Upper lobe of right lung (tissue), 1 donor: ENCODE measurements at places on chromosomes 5 and 9.

DNA sequence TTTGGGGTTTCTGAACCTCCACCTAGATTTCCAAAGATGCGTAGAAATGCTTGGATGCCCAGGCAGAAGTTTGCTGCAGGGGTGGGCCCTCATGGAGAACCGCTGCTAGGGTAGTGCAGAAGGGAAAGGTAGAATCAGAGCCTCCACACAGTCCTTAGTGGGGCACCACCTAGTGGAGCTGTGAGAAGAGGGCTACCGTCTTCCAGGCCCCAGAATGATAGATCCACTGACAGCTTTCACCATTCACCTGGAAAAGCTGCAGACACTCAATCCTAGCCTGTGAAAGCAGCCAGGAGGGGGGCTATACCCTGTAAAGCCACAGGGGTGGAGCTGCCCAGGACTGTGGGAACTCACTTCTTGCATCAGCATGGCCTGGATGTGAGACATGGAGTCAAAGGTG is 13.3 kb upstream of the HSDL2 start:
- H3K4me1 ChIP-seq: no peaks in the 10 kb centered on the region
- H3K27me3 ChIP-seq: no peaks in the 10 kb centered on the region

DNA sequence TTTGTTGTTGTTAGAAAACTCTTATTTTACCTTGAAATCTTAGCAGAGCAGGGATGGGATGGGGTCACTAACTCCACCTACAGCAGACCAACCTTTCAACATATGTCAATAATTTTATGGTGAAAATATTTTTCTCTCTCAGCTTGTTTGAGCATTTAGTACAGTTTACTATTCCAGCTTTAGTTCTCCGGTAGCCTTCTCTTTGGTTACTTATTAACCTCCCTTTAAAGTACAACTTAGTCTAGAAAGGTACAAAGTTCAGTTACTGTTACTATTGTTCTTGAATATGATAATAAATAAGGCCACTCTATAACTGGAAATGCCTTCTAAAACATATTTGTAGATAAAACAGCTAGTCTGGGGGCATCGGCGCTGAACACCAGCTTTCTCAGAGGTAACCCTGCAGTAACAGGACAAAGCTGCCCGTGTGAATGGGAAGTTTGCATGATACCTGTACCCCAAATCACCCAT is 233.3 kb downstream of the PCSK1 start:
- DNase-seq: no peak
- peaks cover 5% of the 10 kb centered on the region for H3K4me1 ChIP-seq
- H3K27ac ChIP-seq: no peak overlapping the region
- no peaks in the 10 kb centered on the region for H3K27me3 ChIP-seq
- no peaks in the 10 kb centered on the region for H3K36me3 ChIP-seq

GRCh38 chr9:84697509-84698114 is 28.1 kb downstream of the NTRK2 start:
- DNase-seq: peak; percentile 85
- no peaks in the 10 kb centered on the region for H3K36me3 ChIP-seq
- H3K4me1 ChIP-seq: no peaks in the 10 kb centered on the region
- no peaks in the 10 kb centered on the region for H3K27me3 ChIP-seq
- no peak overlapping the region for H3K27ac ChIP-seq

GRCh38 chr9:89611425-89611824 is 6.6 kb downstream of the GADD45G start:
- no peaks in the 10 kb centered on the region for H3K36me3 ChIP-seq
- peaks cover 10% of the 10 kb centered on the region for H3K4me1 ChIP-seq
- H3K4me3 ChIP-seq: no peak overlapping the region
- no peak for DNase-seq
- no peaks in the 10 kb centered on the region for H3K27me3 ChIP-seq

GRCh38 chr5:78779262-78779661 is 130.7 kb upstream of the LHFPL2 start:
- no peak overlapping the region for H3K27ac ChIP-seq
- H3K4me3 ChIP-seq: no peak overlapping the region
- H3K27me3 ChIP-seq: no peaks in the 10 kb centered on the region
- H3K36me3 ChIP-seq: peaks cover 8% of the 10 kb centered on the region

- DNase-seq: peak; percentile 52
- H3K4me3 ChIP-seq: no peak overlapping the region
- H3K36me3 ChIP-seq: no peaks in the 10 kb centered on the region
- no peaks in the 10 kb centered on the region for H3K4me1 ChIP-seq
- H3K27ac ChIP-seq: no peak overlapping the region
These were observed 172.6 kb downstream of the RGS3 start for GRCh38 chr9:113636165-113636564.

DNA sequence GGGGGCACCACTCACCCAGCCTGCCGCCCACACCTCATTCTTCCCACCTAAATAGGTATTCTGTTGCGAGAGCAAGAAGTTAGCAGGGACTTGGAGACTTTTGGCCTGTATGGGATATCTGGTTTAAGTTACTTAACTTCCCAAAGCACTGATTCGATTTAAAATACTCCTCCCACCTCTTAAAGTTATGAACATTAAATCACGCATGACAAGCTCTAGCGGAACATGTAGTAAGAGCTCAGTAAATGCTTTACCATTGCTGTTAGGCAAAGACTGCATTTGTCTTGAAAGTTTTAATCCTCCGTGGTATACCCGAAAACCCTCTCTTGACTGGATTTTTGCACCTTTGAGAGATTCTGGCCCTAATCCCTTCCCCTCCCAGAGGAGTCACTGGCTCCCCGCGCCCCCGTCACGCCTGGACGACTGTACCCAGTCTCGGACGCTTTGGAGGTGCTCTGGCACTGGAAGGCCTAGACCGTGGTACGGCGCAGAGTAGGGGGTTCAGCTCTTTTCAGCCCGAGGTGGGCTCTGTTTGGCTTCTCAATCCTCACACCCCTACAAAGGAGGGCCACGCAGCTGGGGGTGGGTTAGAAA is 4.4 kb downstream of the GDNF start:
- H3K4me1 ChIP-seq: peaks cover 33% of the 10 kb centered on the region
- H3K36me3 ChIP-seq: no peaks in the 10 kb centered on the region
- no peak for DNase-seq
- H3K4me3 ChIP-seq: no peak overlapping the region
- no peak overlapping the region for H3K27ac ChIP-seq
- H3K27me3 ChIP-seq: peaks cover 99% of the 10 kb centered on the region

DNA sequence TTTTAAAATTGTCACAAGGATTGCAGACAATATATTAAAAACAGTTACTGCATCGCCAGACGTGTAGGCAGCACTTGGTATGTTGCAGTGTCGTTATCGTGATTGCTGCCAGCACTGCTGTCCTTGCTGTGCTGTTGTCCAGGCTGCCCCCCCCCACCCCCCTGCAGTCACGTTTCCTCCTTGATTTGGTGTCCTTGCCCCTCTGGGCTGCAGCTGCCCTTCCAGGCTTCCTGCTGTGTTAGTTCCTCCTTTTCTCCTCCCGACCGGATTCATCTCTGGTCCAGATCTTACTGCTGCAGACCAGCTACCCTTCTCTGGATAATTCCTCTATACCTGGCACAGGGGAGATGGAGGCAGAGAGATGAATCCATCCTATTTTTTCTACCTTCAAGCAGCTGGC is 298.9 kb downstream of the TRIM32 start:
- DNase-seq: no peak
- H3K27me3 ChIP-seq: no peaks in the 10 kb centered on the region
- H3K4me3 ChIP-seq: no peak overlapping the region
- H3K36me3 ChIP-seq: no peaks in the 10 kb centered on the region
- no peak overlapping the region for H3K27ac ChIP-seq

- peak; percentile 33 for DNase-seq
- H3K4me3 ChIP-seq: no peak overlapping the region
- no peaks in the 10 kb centered on the region for H3K36me3 ChIP-seq
- H3K27ac ChIP-seq: no peak overlapping the region
These were observed 29.9 kb upstream of the UNC5A start for GRCh38 chr5:176780176-176781053.

GRCh38 chr9:99072040-99072394 is 32.9 kb upstream of the TGFBR1 start:
- H3K4me3 ChIP-seq: no peak overlapping the region
- no peaks in the 10 kb centered on the region for H3K36me3 ChIP-seq
- no peak for DNase-seq
